ENCODE measurements at places on chromosomes 12 and 14. TPM values are rescaled to one million over a fixed set of nuclear protein-coding genes. Genes with fewer than 3 reads are reported as not detected.

Gene TMEM119
- 4.6 TPM for total RNA-seq

Gene FAM186B
- 0.31 TPM for total RNA-seq

Gene RAB3IP
- 5.7 TPM for total RNA-seq

Gene TTC9
- total RNA-seq = 0.40 TPM

Gene DIO2
- 11.6 TPM for total RNA-seq

Gene WNT1
- not detected for total RNA-seq

Gene FOXA1
- total RNA-seq = not detected

Gene CCDC197
- total RNA-seq = not detected

Gene AICDA
- not detected for total RNA-seq

Gene OASL
- 0.35 TPM for total RNA-seq

DNA sequence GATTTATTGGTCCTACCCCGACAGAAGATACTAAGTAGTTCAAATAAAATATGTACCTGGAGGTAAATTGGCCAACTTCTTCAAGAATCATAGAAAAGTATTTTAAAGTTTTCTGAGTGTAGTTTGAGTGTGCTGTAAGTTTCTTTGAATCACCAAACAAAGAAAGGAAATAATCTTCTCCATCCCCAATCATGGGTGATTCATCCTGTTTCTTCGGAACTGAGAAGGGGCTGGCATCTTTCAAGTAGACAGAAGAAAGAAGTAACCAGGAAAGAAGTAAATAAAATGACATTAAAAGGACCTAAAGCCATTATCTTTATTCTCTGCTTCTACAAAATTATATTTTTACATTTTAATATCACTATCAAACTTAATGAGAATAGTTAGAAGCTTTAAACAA is 6.8 kb downstream of the LMNTD1 start:
- ATAC-seq = no peak
- H3K4me1 ChIP-seq = no peaks in the 10 kb centered on the region
- no peaks in the 10 kb centered on the region for H3K36me3 ChIP-seq
- H3K27me3 ChIP-seq = no peaks in the 10 kb centered on the region
- H3K4me3 ChIP-seq = no peak overlapping the region

DNA sequence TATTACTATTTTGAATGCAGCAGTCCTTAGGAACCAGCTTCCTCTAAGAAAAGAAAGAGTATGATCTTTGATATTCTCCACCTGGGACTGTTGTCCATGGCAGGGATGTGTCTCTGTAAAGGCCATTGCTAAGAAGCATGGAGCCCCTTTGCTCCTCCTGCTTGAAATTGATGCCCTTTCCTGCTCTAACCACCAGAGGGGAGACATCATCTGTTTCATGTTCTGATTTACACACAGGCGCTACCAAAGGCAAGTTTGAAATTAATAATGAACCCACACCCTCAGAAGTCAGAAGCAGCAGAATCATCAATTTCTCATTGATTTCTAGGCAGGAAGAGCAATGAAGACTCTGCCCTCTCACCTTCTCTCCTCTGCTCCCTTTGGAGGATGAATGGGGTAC is 253.8 kb downstream of the RMST start:
- H3K36me3 ChIP-seq = no peaks in the 10 kb centered on the region
- no peak for ATAC-seq
- H3K27me3 ChIP-seq = no peaks in the 10 kb centered on the region
- H3K4me3 ChIP-seq = no peak overlapping the region
- H3K4me1 ChIP-seq = no peaks in the 10 kb centered on the region
- no peak overlapping the region for H3K27ac ChIP-seq

- ATAC-seq = peak; percentile 44
- no peaks in the 10 kb centered on the region for H3K36me3 ChIP-seq
- H3K4me3 ChIP-seq = peak overlapping the region; percentile 45
- H3K27me3 ChIP-seq = peaks cover 66% of the 10 kb centered on the region
Measured at GRCh38 chr14:38208618-38209562, 1.2 kb downstream of the SSTR1 start.

GRCh38 chr12:100529756-100530350 is 43.6 kb upstream of the GAS2L3 start:
- H3K27me3 ChIP-seq = no peaks in the 10 kb centered on the region
- H3K4me3 ChIP-seq = no peak overlapping the region
- H3K27ac ChIP-seq = no peak overlapping the region
- H3K36me3 ChIP-seq = no peaks in the 10 kb centered on the region

GRCh38 chr12:99553461-99553860 is 94.1 kb upstream of the GARIN6 start:
- no peaks in the 10 kb centered on the region for H3K27me3 ChIP-seq
- no peaks in the 10 kb centered on the region for H3K4me1 ChIP-seq
- no peaks in the 10 kb centered on the region for H3K36me3 ChIP-seq
- no peak overlapping the region for H3K4me3 ChIP-seq

DNA sequence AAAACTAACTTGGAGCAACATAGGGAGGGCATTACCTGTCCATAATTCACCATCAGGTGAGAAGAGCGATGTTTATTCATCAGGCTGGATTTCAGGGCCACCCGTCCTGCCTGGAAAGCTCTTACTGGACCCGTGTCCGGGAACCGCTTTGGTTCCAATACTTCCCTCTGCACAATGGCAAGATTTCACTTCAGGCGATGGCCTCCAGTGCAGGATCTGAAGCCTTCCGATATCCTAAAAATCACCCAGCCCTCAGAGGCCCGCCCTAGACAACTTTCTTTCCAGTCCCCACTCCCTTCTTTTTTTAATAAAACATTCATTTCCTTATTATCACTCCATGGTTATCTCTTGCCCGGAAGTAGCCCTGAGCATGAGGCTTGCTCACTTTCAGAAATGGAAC is 92.5 kb downstream of the BCL11B start:
- peaks cover 7% of the 10 kb centered on the region for H3K4me1 ChIP-seq
- no peaks in the 10 kb centered on the region for H3K27me3 ChIP-seq
- H3K27ac ChIP-seq = no peak overlapping the region
- ATAC-seq = no peak

DNA sequence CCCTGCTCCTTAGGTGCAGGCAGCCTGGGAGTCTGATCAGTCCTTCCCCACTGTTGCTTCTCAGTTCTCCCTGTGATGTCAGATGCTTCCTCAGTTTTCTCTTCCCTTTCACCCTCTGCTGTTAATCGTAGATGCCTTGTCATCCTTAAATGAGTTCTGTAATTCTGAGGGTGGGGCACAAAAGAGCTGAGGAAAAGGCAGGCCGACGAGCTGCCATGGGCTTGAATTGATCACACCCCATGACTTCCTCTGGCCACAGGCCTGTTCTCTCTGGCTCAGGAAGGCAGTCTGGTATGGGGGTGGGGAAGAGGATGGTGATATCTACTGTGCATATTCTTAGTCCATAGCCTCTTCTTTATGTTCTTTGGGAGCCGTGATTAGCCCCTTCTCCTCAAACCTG is 5.2 kb upstream of the AP1G2 start:
- H3K27me3 ChIP-seq = peaks cover 74% of the 10 kb centered on the region
- H3K36me3 ChIP-seq = no peaks in the 10 kb centered on the region
- no peak overlapping the region for H3K4me3 ChIP-seq
- H3K4me1 ChIP-seq = peaks cover 17% of the 10 kb centered on the region
- no peak overlapping the region for H3K27ac ChIP-seq

DNA sequence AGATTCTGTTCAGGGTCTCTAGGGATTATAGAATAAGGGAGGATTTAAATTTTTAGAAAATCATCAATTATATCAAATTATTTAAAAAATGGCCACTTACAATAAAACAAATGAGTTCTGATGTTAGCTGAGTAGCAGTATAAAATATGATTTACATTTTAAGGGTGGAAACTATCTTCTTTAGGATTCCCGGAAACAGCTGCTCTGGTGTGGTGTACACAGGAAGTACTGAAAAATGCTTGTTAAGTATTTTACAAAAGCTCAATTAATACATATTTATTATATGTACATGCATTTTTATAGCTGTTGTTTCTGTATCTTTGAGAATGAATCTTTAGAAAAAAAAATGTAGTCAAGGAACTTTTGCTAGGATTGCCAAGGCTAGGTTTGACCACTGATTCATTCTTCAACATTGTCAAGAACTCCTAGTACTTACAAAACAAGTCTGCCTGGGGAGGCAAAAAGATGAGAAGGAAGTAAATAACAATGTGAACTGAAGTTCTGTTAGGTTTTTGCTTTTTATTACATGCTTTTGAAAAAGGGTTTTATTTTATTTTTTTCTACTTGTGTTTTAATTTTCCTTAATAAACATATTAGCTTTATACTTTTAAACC is 48.0 kb downstream of the ARF6 start:
- no peak overlapping the region for H3K4me3 ChIP-seq
- ATAC-seq = no peak
- H3K36me3 ChIP-seq = no peaks in the 10 kb centered on the region
- H3K27ac ChIP-seq = no peak overlapping the region

GRCh38 chr14:76101391-76102379 is 50.0 kb upstream of the GPATCH2L start:
- peaks cover 56% of the 10 kb centered on the region for H3K4me1 ChIP-seq
- ATAC-seq = peak; percentile 64
- no peak overlapping the region for H3K4me3 ChIP-seq
- H3K27me3 ChIP-seq = no peaks in the 10 kb centered on the region
- H3K36me3 ChIP-seq = no peaks in the 10 kb centered on the region
- H3K27ac ChIP-seq = peak overlapping the region; percentile 80

GRCh38 chr12:109255377-109255776 is 53.7 kb downstream of the FOXN4 start:
- H3K27me3 ChIP-seq = no peaks in the 10 kb centered on the region
- H3K4me1 ChIP-seq = no peaks in the 10 kb centered on the region
- no peak for ATAC-seq
- no peak overlapping the region for H3K27ac ChIP-seq
- H3K36me3 ChIP-seq = peaks cover 100% of the 10 kb centered on the region
- no peak overlapping the region for H3K4me3 ChIP-seq

DNA sequence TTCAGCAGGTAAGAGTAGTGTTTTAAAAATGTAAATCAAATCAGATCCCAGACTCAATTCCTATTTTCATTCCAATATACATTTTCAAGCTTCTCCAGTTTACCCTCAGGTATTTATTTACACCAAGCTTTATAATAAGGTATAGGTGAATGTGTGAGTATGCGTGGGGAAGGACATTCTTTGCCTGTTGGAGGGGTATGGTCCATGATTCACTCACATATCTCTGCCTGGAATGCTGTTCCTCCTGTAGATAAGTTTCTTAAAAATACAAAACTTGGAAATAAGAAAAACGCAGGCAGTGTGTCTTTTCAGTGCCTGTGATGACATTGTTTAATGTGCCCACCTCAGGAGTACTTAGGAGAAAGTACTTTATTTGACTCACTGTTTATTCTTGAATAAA is 118.6 kb downstream of the CCDC91 start:
- no peaks in the 10 kb centered on the region for H3K36me3 ChIP-seq
- no peak overlapping the region for H3K27ac ChIP-seq
- no peaks in the 10 kb centered on the region for H3K27me3 ChIP-seq
- peaks cover 8% of the 10 kb centered on the region for H3K4me1 ChIP-seq
- ATAC-seq = no peak

DNA sequence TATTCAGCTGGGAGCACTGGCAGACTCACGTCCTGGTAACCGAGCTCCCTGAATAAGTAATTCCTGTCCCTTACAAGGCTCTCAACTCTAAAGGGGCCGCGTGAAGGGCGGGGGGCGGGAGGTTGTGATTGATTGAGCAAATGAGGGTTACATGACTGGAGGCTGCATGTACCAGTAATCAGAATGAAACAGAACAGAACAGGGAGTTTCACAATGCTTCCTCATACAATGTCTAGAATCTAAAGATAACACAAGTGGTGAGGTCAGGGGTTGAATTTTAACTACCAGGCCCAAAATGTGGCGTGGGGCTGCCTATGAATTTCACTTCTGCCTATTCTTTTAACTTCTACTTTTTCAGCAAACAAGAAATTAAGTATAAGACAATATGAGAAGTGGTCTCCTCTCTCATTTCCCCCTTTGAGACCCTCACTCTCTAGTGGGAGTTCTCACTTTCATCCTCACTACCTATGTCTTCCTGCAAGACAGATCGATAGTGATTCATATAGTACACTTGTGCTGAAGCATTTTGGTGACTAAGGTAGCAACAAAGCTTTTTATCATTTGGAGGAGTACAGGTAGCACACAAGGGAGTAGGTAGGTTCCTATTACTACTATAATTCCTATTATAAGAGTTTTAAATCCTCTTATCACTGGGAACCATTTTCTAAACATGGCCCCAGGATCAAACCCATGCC is 239.8 kb downstream of the KTN1 start:
- ATAC-seq = no peak
- no peaks in the 10 kb centered on the region for H3K4me1 ChIP-seq
- H3K36me3 ChIP-seq = no peaks in the 10 kb centered on the region
- no peaks in the 10 kb centered on the region for H3K27me3 ChIP-seq
- no peak overlapping the region for H3K27ac ChIP-seq
- no peak overlapping the region for H3K4me3 ChIP-seq

GRCh38 chr14:104816616-104816884 is 15.6 kb downstream of the ZBTB42 start:
- H3K27ac ChIP-seq = peak overlapping the region; percentile 95
- H3K4me3 ChIP-seq = peak overlapping the region; percentile 79
- H3K36me3 ChIP-seq = no peaks in the 10 kb centered on the region
- H3K4me1 ChIP-seq = peaks cover 48% of the 10 kb centered on the region

DNA sequence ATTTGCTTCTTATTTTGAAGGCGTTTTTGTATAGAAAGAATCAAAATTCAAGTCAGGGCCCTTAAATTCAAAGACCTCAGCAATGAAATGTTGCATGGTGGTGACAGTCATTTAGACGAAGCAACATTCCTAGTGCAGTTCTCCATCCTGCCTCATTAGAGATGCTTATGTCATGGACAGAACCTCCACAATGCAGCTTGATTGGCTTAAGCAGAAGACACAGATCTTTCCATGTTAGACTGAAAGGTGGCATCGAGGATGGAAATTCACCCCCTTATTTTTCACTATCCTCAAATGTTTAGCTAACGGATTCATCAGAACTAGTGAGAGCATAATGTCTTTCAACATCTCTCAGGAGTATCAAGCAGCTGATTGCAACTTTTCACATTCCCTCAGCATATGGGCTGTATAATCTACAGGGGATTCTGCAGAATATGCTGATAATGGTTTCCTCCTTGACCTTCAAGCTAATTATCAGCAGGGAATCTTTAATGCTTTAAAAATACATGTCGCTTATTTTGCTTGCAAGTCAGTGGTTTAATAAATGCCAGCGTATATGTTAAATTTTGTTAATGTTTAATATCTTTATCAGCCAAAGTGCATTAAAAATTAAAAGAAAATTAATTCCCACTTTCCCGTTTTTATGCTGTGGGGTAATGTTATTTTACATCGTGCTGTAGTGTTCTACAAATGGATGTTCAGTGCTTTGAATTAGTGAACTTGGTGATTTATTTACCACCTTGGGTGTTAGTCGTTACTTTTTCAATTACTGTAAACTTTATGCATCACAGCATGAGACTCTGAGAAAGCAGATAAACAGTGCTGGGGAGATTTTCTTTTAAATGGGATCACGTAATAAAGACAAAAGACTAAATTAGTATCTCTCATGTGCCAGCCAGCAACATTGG is 12.8 kb upstream of the NRDE2 start:
- no peak overlapping the region for H3K27ac ChIP-seq
- no peaks in the 10 kb centered on the region for H3K36me3 ChIP-seq
- ATAC-seq = no peak
- no peaks in the 10 kb centered on the region for H3K4me1 ChIP-seq

GRCh38 chr12:51630986-51631385 is 40.0 kb downstream of the SCN8A start:
- no peaks in the 10 kb centered on the region for H3K36me3 ChIP-seq
- ATAC-seq = no peak
- H3K27me3 ChIP-seq = peaks cover 4% of the 10 kb centered on the region

Data from gastroesophageal sphincter (tissue), 4 donors.